Stimulated activated CD4-positive, alpha-beta T cell treated with anti-CD3 and anti-CD28 coated beads, Interleukin-15, amount 100 ng/mL, for 48 hours (primary cell): ENCODE measurements at places on chromosomes 16 and 17.

- DNase-seq, result no peak
These were observed 258.7 kb downstream of the SEC14L1 start for GRCh38 chr17:77399319-77399957.

- DNase-seq, result no peak
These were observed 76.7 kb downstream of the HLF start for GRCh38 chr17:55341432-55341831.

DNA sequence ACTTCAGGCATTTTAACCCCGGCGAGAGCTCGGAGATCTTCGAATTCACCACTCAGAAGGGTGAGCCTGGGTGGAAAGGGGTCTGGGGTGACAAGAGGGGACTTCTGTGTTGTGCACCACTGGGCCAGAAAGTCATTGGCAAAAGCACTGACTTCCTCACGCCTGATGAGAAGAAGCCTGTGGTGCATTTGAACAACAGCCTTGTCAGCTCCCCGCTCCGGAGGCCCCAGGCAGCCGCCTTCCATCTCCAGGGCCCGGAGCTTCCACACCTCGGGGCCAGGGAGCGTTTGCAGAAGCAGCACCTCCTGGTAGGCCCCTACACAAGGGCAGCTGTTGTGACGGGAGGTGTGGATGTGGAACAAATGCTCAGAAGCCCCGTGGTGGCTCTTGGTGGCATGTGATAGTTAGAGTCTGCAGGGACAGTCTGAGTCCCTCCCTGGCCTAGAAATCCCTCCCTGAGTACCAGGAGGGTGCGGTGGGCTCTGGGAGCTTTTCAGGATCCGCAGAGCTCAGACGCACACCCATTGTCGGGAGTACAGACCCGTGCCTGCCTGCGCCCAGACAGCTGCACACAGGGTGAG is 9.7 kb downstream of the CACNG1 start:
- DNase-seq, result no peak

DNA sequence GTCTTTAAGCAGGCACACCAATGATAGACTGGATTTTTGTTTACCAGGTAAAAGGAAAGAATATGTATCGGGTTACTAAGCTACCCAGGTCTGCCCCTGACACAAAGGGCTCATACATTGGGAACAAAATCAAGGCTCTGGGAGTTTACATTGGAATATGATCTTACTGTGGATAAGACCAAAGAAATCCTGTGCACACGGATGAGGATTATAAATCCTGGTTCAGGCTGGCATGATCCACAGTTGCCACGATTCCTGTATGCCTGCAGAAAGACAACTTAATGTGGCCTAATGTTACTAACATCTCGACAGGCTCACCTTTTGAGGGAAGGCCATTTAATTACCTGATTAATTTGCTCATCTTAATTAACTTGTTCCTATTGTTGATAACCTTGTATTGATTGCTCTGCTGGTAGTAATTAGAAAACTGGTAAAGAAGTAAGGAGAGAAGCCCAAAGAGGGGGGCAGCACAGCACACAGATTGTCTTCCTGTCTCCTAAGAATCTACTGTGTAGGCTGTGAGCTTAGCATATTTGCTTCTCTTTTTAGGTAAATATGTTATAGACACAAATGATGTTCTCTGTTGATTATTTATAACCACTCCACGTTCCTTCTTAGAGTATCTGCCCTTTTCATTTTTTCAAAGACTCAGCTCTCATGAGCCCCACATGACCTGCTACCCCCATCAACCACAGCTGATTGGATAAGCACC is 51.0 kb upstream of the TOX3 start:
- no peak for DNase-seq

DNA sequence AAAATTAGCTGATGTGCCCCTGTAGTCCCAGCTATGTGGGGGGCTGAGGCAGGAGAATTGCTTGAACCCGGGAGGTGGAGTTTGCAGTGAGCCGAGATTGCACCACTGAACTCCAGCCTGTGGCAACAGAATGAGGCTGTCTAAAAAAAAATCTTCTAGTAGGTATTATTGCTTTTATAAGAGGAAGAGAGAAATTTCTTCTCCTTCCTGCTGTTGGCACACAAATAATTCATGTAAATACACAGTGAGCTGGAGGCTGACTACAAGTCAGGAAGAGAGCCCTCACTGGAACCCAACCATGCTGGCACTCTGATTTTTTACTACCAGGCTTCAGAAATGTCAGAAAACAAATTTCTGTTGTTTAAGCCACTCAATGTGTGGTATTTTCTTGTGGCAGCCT is 6.7 kb downstream of the PRDM7 start:
- no peak for DNase-seq

DNA sequence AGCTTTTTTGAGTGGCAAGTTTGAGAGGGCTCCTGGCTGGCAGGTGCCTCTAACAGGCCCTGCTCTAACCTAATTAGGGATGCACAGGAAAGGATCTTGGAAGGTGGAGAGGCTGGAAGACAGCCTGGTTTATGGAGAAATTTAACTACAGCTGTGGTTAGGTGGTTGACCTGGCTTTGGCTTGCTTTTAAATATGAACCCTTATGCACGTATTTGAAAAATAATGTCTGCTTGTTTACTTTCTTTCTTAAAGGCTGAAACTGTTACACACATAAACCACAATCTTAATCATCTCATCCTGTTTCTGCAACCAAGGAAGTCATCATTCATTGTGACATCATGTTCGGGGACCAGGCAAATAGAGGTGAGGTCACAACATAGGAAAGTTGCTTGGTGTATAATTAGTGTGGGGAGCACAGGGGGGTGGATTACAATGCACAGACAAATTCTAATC is 23.1 kb upstream of the DHRS13 start:
- no peak for DNase-seq

GRCh38 chr17:77126519-77126918 is 14.2 kb upstream of the SEC14L1 start:
- no peak for DNase-seq

DNA sequence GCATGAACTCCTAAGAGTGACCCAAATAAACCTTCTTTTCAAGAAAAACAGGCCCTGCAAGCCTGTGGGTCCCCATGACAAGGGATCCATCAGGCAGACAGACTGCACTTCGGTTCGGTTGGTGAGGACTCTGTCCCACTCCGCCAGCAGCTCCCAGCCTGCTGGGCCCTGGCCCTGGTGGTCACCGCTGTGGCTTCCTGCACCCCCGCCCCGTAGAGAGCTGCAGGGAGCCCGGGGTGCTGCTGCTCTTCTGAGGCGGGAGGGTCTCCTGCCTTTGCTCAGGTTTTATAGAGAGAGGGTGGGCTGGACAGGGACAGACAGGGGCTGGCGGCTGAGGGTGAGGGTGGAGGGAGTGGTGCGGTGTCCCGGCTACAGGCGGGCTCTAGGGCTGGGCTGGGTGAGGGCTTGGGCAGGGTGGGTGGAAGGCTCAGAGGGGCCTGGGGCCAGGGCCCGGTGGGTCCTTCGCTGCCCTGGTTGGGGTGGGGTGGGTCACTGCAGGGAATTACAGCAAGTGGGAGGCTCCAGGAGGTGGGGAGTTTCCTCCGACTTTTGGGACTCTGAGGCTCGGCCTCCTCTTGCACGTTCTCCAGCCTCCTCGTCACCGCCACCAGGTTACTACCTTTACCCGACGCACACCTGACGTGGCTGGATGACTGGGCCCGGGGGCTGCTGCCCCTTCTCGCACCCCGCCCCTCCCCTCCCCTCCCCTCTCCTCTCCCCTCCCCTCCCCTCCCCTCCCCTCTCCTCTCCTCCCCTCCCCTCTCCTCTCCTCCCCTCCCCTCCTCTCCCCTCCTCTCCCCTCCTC is 90.2 kb upstream of the CBX4 start:
- no peak for DNase-seq

DNA sequence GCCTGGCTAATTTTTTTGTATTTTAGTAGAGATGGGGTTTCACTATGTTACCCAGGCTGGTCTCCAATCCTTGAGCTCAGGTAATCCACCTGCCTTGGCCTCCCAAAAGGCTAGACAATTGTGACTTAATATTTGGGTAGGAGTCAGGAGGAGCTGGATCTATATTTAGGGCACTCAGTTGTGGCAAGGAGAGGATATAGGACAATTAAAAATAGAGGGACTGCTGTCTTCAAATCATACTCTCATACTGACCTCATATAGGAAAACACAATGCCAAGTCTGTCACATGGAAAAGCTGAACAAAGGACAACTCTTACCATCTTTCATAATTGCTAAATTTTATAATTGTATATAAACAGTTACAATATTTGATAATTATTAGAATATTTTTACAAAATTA is 17.1 kb downstream of the IRX3 start:
- no peak for DNase-seq
